ENCODE measurements at places on chromosomes 3 and 15. TPM values are rescaled to one million over a fixed set of nuclear protein-coding genes. Genes with fewer than 3 reads are reported as not detected.

Gene CADM2
- total RNA-seq = not detected

Gene ETFA
- total RNA-seq = 118 TPM

Gene POC1A
- total RNA-seq = 8.7 TPM

Gene ROBO1
- total RNA-seq = 16.6 TPM

All from hair follicular keratinocyte (primary cell).